Activated naive CD4-positive, alpha-beta T cell treated with anti-CD3 and anti-CD28 coated beads for 36 hours (primary cell): ENCODE measurements at places on chromosomes 1 and 21.
A peak's percentile ranks its signal among the peaks of the same experiment; 100 is the strongest.

GRCh38 chr1:1937549-1938275 lies 18.6 kb upstream of the TMEM52 start:
- H3K4me3 ChIP-seq, result no peak overlapping the region
- no peaks in the 10 kb centered on the region for H3K36me3 ChIP-seq
- H3K27ac ChIP-seq, result no peak overlapping the region
- no peaks in the 10 kb centered on the region for H3K4me1 ChIP-seq

- no peaks in the 10 kb centered on the region for H3K4me1 ChIP-seq
- no peaks in the 10 kb centered on the region for H3K36me3 ChIP-seq
- H3K27ac ChIP-seq, result no peak overlapping the region
- no peak for DNase-seq
- no peaks in the 10 kb centered on the region for H3K27me3 ChIP-seq
- H3K4me3 ChIP-seq, result no peak overlapping the region
Measured at GRCh38 chr1:201665036-201665435, 126.1 kb downstream of the NAV1 start.

- no peaks in the 10 kb centered on the region for H3K4me1 ChIP-seq
- no peaks in the 10 kb centered on the region for H3K27me3 ChIP-seq
- no peak for DNase-seq
- H3K27ac ChIP-seq, result no peak overlapping the region
Measured at GRCh38 chr21:33096426-33096825, 26.5 kb downstream of the OLIG1 start.

GRCh38 chr1:236307435-236307834 lies 25.7 kb upstream of the ERO1B start:
- no peak overlapping the region for H3K4me3 ChIP-seq
- no peaks in the 10 kb centered on the region for H3K36me3 ChIP-seq
- no peak overlapping the region for H3K27ac ChIP-seq
- H3K27me3 ChIP-seq, result no peaks in the 10 kb centered on the region

DNA sequence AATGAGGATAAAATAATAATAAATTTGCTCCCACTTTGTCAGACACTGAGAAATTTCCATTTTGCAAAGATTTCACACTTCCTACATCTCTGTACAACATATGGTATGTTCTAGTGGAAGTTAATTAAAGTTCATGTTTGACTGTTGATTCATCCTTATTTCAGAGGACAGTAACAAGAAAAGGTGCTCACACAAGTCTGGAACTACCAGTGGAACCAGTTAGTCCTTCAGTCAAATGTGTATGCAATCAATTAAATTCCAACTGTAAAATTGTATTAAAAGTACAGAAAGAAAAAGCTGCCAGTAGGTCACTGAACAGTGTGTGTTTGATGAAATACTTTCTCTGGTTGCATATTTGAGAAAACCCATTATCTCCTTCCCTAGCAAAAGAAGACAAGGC lies 496.0 kb upstream of the PKN2 start:
- peaks cover 3% of the 10 kb centered on the region for H3K4me1 ChIP-seq
- H3K4me3 ChIP-seq, result no peak overlapping the region
- no peak for DNase-seq
- H3K36me3 ChIP-seq, result no peaks in the 10 kb centered on the region
- H3K27ac ChIP-seq, result no peak overlapping the region
- peaks cover 1% of the 10 kb centered on the region for H3K27me3 ChIP-seq

DNA sequence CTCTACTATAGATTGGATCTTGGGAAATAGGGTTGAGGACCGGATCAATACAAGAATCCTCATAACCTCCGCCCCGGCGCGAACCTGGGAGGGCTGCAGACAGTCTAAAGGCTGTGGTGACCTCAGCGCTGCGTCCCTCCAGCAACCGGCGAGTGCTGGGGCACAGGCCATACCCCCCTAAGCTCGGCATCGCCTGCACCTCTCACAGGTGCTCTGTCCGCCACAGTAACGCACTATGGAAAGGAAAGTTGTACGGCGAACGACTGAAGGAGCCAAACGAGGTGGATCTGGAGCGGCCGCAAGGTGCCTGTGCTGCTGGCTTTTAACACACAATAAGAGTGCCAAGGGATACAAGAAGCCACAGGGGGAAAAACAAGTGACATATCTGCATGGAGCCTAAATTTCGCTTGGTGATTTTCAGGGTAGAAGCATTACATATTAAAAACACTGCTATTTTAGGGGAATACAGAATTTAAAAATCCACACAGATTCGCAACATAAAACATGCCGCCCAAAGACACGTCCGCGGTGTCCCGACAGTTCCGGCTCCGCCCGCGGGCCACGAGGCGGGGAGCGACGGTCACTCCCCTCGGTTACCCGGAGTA lies 1.4 kb upstream of the RBM15 start:
- no peaks in the 10 kb centered on the region for H3K27me3 ChIP-seq
- H3K4me1 ChIP-seq, result peaks cover 37% of the 10 kb centered on the region
- DNase-seq, result peak; percentile 47
- peaks cover 31% of the 10 kb centered on the region for H3K36me3 ChIP-seq
- H3K4me3 ChIP-seq, result no peak overlapping the region
- H3K27ac ChIP-seq, result no peak overlapping the region

DNA sequence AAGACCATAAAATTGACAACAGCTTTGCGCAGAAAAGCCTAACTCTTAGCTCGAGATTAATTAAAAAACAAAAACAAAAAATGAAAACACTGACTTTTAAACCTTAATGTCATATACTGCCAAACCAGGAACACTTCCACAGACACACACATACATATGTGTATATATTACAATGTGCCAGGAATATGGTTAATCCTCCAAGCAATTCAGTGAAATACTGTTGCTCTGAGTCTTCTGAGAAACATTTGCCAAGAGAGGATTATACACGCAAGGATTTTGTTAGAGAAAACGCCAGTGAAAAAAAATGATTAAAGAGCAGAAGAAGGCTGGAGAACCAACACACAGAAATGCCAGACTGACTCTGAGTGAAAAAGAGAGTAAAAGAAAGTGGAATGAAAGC lies 116.7 kb upstream of the CHRM3 start:
- no peaks in the 10 kb centered on the region for H3K27me3 ChIP-seq
- no peak for DNase-seq
- no peak overlapping the region for H3K4me3 ChIP-seq
- H3K36me3 ChIP-seq, result no peaks in the 10 kb centered on the region

DNA sequence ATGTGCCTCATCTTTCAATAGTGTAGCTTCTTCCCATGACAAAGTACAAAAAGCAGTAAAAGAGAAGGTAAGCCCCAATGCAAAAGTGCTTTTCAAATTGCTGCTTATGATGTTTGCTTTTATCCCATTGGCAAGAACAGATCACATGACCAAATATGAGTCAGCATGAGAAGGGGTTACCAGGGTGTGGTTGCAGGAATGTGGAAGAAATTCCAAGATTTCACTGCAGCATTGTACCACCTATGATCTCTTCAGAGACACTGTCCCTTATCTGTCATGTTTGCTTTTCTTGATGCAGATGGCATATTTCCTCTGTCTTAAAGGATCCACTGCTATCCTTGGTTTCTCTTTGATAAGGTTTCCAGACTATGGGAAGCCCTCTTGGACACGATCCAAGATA lies 1006.9 kb upstream of the PRMT6 start:
- no peak for DNase-seq
- H3K27ac ChIP-seq, result no peak overlapping the region
- no peaks in the 10 kb centered on the region for H3K4me1 ChIP-seq
- no peak overlapping the region for H3K4me3 ChIP-seq

- H3K27me3 ChIP-seq, result no peaks in the 10 kb centered on the region
- no peak overlapping the region for H3K27ac ChIP-seq
- H3K4me3 ChIP-seq, result no peak overlapping the region
- peaks cover 27% of the 10 kb centered on the region for H3K36me3 ChIP-seq
- DNase-seq, result no peak
Measured at GRCh38 chr1:1763657-1764621, 14.3 kb downstream of the NADK start.

GRCh38 chr1:152112101-152112884 lies 3.0 kb downstream of the TCHH start:
- no peak overlapping the region for H3K27ac ChIP-seq
- DNase-seq, result peak; percentile 22
- no peaks in the 10 kb centered on the region for H3K36me3 ChIP-seq
- peaks cover 4% of the 10 kb centered on the region for H3K4me1 ChIP-seq

GRCh38 chr1:44079566-44079965 lies 39.1 kb upstream of the KLF17 start:
- no peaks in the 10 kb centered on the region for H3K36me3 ChIP-seq
- no peaks in the 10 kb centered on the region for H3K4me1 ChIP-seq
- no peak overlapping the region for H3K27ac ChIP-seq
- peaks cover 8% of the 10 kb centered on the region for H3K27me3 ChIP-seq
- DNase-seq, result no peak

DNA sequence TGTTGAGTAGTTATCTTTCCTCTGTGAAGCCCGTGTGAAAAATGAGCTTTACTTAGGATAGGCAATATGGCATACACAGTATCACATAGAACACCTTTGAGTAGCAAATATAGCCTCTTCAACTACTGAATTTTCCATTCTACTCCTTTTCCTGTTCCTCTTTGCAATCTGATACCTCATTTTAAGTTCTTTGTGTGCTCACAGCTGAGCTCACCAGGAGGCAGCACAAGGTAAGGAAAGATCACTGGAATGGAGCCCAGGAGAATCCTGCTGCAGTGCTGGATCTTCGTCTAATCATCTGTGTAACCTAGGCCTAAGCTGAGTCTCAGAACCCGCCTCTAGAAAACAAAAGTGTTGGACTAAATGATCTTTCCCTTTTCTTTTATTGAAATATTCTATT lies 171.0 kb downstream of the LRRC40 start:
- H3K4me3 ChIP-seq, result no peak overlapping the region
- H3K36me3 ChIP-seq, result no peaks in the 10 kb centered on the region
- no peak for DNase-seq
- H3K4me1 ChIP-seq, result no peaks in the 10 kb centered on the region

- H3K4me1 ChIP-seq, result peaks cover 3% of the 10 kb centered on the region
- no peak overlapping the region for H3K4me3 ChIP-seq
- H3K27ac ChIP-seq, result no peak overlapping the region
- peaks cover 17% of the 10 kb centered on the region for H3K36me3 ChIP-seq
- no peaks in the 10 kb centered on the region for H3K27me3 ChIP-seq
Measured at GRCh38 chr1:25954282-25954938, 43.5 kb downstream of the PAFAH2 start.

GRCh38 chr1:37242501-37242900 lies 208.2 kb upstream of the GRIK3 start:
- H3K4me1 ChIP-seq, result no peaks in the 10 kb centered on the region
- H3K27me3 ChIP-seq, result peaks cover 17% of the 10 kb centered on the region
- no peaks in the 10 kb centered on the region for H3K36me3 ChIP-seq
- H3K27ac ChIP-seq, result no peak overlapping the region
- no peak for DNase-seq

DNA sequence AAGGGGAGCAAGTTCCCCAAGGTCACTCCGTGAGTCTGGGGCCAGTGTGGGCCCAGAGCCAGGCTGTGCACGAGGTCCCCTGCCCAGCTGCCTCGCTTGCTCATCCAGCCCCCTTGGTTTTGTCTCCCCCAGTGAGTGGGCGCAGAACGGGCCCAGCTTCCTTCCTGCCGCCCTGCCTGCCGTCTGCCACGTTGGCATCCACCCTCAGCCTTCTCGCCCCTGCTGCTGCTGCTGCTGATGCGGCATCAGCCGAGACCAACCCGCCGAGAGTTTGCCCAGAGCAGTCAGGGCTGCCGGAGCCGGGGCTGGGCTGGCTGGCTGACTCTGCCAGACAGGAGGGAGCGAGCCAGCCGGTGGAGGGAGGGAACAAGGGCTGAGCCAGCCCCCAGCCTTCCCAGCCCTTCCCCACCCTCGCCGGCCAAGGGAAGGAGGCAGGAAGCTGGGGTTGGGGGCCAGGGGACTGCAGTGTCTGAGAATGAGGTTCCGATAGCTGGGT lies 31.4 kb upstream of the WASF2 start:
- H3K27me3 ChIP-seq, result no peaks in the 10 kb centered on the region
- H3K36me3 ChIP-seq, result no peaks in the 10 kb centered on the region
- peak overlapping the region; percentile 79 for H3K4me3 ChIP-seq
- H3K4me1 ChIP-seq, result peaks cover 64% of the 10 kb centered on the region

DNA sequence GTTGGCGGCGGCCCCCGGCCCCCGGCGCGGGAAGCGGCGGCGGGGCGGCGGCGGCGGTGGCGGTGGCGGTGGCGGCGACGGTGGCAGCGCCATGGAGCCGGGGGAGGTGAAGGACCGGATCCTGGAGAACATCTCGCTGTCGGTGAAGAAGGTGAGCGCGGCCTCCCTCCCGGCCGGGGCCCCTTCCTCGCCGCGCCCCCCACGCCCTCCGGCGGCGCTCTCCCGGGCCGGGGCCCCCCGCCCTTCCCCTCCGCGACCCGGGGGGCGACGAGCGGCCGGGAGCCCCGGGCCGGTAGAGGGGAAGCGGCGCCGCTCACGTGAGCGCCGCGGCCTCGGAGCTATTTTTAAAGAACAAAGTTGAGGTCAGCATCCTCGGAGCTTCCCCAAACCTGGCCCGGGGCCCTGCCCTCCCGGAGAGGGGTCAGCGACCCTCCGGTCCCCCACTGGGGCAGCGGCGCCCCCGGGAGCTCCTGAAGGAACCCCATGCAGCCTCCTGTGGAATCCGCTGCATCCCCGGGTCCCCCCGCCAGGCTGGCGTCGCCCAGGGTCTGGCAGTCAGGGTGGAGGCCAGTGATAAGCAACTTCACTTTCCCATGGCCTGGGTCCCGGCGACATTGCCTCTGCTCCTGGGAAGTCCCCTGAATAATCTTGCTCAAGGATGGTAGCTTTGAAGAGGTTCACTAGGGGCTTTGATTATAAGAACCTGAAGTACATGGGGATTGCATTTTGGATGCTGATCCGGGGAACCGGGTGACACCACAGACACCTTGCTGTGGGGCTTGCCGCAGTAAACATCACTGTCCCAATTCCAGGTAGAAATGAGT lies 560 bp downstream of the PLEKHM2 start:
- peaks cover 45% of the 10 kb centered on the region for H3K4me1 ChIP-seq
- H3K36me3 ChIP-seq, result peaks cover 12% of the 10 kb centered on the region
- H3K27ac ChIP-seq, result peak overlapping the region; percentile 85
- DNase-seq, result peak; percentile 61
- peak overlapping the region; percentile 85 for H3K4me3 ChIP-seq

GRCh38 chr1:16267690-16268180 lies 30.8 kb upstream of the CPLANE2 start:
- no peak for DNase-seq
- H3K4me3 ChIP-seq, result no peak overlapping the region
- peaks cover 25% of the 10 kb centered on the region for H3K4me1 ChIP-seq
- H3K36me3 ChIP-seq, result no peaks in the 10 kb centered on the region
- no peaks in the 10 kb centered on the region for H3K27me3 ChIP-seq

- no peaks in the 10 kb centered on the region for H3K36me3 ChIP-seq
- no peak overlapping the region for H3K27ac ChIP-seq
- no peak overlapping the region for H3K4me3 ChIP-seq
- no peaks in the 10 kb centered on the region for H3K4me1 ChIP-seq
Measured at GRCh38 chr1:29607236-29607635, 370.9 kb downstream of the PTPRU start.

- no peaks in the 10 kb centered on the region for H3K36me3 ChIP-seq
- no peaks in the 10 kb centered on the region for H3K27me3 ChIP-seq
- H3K4me3 ChIP-seq, result no peak overlapping the region
- no peak for DNase-seq
Measured at GRCh38 chr1:59769736-59770095, 45.0 kb upstream of the HOOK1 start.
